ENCODE measurements at places on chromosomes 16 and 17.
A peak's percentile ranks its signal among the peaks of the same experiment; 100 is the strongest.

- DNase-seq: no peak
These were observed 12.8 kb upstream of the CES3 start for GRCh38 chr16:66948134-66948836.

- DNase-seq: no peak
These were observed 181.6 kb downstream of the MAP2K6 start for GRCh38 chr17:69596141-69596540.

DNA sequence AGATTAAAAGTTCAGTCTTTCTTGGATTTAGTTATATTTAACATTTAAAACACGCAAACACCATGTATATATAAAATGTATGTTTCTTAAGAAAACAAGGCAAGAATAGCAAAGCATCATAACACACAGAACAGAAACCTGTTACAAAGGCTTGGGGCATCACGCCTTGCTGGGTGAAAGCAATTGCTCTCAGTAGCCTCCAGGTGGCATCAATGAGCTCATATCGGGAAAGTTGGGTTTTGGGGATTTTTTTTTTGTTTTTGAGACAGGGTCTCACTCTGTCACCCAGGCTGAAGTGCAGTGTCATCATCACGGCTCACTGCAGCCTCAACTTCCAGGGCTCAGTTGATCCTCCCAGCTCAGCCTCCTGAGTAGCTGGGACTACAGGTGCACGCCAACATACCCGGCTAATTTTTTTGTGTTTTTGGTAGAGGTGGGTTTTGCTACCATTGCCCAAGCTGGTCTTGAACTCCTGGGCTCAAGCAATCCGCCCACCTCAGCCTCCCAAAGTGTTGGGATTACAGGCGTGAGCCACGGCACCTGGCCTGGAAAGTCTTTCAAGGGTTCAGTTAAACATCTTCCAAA is 56.9 kb downstream of the CYB5D2 start:
- peak; percentile 9 for DNase-seq

GRCh38 chr17:81414756-81415516 is 19.7 kb downstream of the BAHCC1 start:
- DNase-seq: no peak

GRCh38 chr17:1473841-1474240 is 17.8 kb upstream of the CRK start:
- DNase-seq: no peak

GRCh38 chr17:77542551-77543490 is 402.1 kb downstream of the SEC14L1 start:
- DNase-seq: peak; percentile 70

DNA sequence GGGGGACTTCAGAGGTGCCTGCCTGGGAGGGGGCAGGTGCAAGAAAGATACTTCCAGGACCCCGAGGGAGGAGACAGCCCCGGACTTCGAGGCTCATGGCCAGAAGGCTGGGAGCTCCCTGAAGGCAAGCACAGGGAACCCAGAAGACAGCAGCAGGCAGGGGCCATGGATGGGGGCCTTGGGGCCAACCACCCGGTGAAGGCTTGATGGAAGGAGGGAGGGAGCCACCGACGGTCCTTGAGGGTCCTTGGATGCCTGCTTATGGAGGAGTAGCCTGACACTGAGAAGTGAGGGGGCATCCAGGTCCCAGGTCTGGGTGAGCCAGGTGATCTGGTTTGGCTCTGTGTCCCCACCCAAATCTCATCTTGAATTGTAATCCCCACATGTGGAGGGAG is 89.7 kb downstream of the SEC14L1 start:
- DNase-seq: no peak

DNA sequence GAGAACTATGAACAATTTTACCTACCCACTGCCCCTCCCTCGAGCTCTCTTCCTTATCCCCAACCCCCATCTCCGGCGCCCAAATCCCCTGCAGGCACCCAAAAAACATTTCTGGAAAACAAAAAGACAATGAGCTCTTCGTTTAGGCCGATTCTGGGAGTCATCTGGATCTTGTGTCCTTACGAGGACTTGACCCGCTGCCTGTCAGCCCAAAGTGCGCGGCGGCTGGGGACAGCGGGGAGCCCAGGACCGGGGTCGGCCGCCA is 524 bp downstream of the STRADA start:
- DNase-seq: no peak

DNA sequence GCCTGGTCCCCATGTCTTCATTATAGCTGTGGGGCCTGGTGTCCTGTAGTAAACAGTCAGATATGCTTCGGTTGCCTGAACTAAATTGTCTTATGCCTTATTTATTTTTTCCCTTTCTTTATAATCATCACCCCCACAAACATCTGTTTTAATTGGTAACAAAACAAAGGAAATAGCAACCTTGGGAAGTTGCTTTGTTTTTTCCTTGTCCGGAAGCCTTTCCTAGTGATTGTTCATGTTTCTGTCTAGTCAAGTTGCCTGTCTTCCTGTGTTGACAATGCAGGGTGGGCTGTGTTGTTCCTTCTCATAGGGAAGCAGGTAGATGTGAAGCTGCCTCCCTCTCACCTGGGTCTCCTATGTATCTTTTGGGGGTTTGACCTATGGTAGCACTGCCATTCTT is 16.7 kb downstream of the PGS1 start:
- DNase-seq: no peak

DNA sequence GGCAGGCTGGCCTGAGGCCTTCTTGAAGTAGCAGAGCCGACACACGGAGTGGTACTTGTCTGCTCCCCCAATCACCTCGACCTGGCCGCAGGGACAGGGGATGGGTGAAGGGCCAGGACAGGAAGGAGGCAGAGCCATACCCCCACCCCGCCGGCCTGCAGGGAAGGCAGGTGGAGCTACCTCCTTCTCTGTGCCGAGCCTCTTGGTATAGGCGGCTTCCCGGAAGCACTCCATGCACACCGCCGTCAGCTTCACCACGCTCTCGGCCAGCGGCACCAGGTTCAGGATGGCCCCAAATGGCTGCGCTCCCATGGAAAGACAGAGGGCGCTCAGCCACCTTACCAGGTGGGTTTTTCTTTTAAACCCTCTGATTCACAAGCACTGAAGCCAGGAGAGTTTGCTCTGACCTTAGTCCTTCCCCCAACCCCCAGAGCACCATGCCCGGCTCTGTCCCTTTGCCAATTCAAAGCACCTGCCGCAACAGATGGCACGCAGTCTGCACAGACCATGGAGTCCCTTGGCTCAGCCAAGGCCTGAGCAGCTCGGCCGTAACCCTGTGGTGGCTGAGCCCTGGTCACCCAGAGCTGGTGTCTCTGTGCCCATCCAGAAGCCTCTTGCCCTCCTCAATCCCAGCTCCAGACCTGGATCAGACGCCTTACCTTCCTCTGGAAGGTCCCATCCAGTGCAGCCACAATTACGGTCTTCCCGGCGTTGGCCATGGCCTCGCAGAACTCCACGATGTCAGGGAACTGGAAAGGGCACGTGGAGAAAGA is 6.7 kb downstream of the SYNGR2 start:
- no peak for DNase-seq

DNA sequence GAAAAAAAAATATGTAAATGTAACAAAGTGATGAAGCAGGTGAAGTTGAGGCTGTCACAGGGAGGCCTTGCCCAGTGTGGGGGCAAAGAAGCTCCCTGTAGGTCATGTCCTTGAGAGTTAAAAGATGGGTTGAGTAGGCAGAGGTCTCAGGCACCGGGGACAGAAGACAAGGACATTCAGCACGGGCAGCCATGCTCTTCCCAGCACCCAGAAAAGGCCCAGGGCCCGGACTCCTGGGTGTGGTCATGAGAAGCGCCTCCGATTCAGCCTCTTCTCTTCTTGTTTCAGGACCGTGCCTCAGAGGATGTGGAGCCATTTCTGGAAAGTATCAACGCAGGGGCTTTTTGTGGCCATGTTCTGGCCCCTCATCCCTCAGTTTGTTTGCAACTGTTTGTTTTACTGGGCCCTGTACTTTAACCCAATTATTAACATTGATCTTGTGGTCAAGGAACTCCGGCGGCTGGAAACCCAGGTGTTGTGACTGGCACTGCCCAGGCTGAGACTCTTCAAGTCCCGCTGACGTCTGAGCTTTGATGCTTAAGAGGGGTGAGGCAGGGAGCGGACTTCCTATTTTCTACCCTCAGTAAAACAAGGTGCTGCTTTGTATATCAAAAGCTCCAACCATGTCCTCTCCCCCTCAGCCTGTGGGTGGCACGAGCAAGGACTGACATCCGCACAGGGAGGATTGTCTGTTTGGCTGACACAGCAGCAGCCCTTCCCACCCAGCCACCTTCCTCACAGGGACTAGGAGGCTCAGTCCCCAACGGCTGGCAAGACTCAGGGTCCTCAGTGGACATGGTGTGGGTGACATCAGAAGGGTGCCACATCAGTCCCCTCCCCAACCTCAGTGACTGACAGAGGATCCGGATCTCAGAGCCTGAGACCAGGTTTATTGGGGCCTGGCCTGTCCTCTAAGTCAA is 26.5 kb downstream of the PLA2G10 start:
- DNase-seq: no peak

DNA sequence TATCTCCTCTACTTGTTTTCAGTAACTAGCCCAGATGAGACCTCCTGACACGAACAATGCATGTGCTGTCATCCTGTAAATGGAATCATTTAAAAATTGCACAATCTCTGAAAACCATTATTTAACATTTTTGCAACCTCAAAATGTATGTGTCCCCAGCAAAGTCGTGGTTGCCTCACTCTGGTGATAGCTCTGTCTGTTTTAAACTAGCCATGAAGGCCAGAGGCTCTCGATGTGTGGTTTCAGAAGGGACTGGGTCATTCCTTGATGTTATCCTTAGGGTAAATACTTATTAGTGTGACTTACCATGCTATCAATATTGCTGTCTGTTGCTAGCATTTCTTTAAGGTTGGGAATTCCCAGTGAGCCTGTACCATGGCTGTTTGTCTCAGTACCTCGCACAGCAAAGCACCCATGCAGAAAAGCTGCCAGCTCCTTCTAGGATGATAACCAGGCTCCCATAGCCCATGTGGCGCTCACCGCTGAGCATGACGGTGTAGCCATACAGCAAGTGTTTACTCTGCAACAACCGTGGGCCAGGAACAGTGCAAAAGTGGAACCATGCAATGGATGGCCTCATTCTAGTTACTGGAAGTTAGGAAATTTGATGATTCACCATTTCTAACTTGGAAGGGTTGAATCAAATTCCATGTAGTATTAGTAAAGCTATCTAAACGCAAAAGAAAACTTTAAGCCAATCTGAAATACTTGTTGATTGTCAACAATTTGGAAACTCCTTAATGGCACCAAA is 2.9 kb upstream of the PGS1 start:
- peak; percentile 88 for DNase-seq
